ENCODE measurements at places on chromosomes 6 and 20.

DNA sequence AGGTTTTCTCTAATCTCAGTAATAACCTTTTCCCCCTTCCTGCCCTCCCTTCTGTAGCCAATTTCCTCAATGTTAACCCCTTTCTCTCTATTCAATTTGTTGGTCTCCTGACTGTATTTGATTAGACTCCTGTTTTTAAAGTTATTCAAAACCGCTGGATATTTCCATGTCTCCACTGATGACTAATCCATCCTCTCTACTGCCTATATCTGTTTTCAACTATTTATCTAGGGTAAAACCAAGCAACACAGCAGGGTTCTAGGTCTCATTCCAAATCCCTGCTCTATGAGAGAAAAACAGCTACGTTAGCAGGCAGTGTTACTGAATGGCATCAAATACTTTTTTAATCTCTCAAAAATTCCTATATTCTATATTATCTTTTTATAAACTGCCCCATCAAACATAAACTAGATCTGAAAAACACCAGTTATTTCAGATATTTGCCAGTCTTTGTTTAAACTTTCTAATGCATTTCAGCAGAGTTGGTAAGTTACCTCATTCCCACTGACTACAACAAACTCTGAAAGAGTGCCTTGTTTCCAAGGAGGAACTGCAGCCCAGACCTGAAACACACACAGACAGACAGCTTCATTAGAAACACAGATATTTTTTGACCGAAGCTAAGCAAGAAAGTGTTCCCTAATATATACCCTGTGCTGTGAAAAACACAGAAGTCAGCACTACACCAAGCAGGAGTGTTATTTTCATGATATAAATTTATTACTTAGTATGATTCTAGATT, 8.2 kb downstream of the RTN4IP1 start:
- H3K4me1 ChIP-seq = no peaks in the 10 kb centered on the region
- DNase-seq = peak; percentile 16
- no peaks in the 10 kb centered on the region for H3K27me3 ChIP-seq

DNA sequence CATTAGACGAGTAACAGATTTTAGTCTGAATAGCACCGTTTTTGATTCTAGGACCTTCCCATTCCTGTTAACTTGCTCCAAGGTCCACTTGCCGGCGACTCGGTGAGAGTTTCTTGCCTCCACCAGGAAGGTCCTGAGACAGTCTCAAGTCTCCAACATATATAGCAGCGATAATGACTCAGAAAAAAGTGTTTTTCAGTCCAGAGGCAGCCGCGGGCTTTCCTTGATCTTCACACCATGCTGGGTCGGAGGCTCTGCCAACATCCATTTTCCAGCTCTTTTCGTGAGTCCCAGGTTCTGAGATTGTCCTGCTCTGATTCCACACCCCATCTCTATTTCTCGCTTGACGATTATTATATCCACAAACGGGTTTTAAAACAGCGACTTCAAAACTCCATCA, 170.5 kb downstream of the GPX5 start:
- no peak overlapping the region for H3K27ac ChIP-seq
- DNase-seq = no peak
- H3K27me3 ChIP-seq = no peaks in the 10 kb centered on the region
- peaks cover 3% of the 10 kb centered on the region for H3K4me1 ChIP-seq

- no peak for DNase-seq
- no peaks in the 10 kb centered on the region for H3K27me3 ChIP-seq
- H3K27ac ChIP-seq = no peak overlapping the region
- no peaks in the 10 kb centered on the region for H3K36me3 ChIP-seq
- H3K4me1 ChIP-seq = no peaks in the 10 kb centered on the region
- no peak overlapping the region for H3K4me3 ChIP-seq
Measured at GRCh38 chr6:70125602-70126001, 177.3 kb downstream of the COL9A1 start.

DNA sequence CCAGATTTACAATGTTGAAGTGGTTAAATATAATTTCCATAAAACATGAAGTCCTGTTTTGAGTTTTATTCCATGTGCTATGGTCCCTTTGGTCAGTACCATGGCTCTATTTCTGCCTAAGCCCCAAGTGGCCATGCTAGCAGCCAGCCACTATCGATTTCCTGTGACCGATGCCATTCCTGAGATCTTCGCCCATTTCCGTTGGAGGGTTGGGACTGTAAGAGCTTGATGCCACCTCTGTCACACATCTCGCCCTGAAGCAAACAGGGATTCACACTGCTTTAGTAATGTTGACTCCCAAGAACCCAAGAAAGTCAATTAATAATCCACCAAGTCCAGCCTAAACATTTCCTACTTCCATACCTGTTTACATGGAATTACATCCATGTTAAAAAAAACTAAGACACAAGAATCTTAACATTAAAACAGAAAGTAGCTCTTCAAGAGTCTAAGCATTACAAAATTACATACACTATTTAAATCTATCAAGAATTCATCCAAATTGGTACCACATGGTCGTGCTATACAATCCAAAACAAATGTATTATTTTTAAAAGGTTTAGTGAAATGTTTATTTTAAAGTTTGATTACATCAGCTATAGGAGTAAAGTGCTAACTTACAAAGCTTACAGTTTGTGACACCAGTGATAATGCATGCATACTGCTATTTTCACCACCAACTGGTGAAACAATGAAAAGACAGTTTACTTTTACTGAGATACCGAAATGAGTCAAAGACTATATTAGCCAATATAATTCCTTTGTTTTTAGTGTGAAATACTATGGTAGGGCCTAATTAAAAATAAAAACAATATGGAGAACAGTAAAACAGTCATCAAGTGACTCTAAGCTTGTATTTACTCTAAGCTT, 2.5 kb downstream of the RBM39 start:
- no peak overlapping the region for H3K27ac ChIP-seq
- no peaks in the 10 kb centered on the region for H3K27me3 ChIP-seq
- H3K4me3 ChIP-seq = no peak overlapping the region
- DNase-seq = peak; percentile 50
- peaks cover 4% of the 10 kb centered on the region for H3K4me1 ChIP-seq

DNA sequence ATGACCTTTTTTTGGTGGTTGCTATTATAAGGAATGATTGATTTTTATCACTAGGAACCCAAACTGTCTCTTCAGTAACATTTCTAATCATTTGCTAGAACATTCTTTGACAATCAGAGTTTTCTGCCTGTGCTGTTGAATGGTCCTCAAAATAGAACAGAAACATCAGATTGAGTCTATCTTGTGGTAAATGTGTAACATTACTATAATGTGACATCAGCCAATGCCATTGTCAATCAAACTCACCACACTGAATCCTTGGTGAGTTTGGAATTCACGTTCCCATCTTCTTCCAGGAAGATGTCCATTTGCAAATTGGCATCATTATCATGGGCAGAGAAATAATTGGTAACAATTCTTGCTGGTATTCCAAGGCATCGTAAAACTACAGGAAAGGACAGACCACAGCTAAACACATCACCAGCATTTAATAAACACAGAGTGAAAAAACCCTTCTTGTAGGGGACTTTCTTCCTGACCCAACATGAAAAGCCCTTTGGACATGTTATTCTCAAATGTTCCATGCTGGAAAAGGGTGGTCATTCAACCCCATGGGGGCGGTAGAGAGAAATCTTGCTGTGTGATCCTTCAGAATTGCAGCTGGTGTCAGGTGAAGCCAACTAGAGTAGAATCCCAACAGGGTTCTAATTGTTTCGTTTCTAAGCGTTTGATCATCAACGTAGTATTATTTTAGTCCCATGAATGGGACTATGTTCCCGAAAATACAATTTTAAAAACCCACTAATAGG, 98.5 kb downstream of the F13A1 start:
- no peaks in the 10 kb centered on the region for H3K4me1 ChIP-seq
- no peaks in the 10 kb centered on the region for H3K27me3 ChIP-seq
- no peak overlapping the region for H3K4me3 ChIP-seq
- no peak overlapping the region for H3K27ac ChIP-seq
- peak; percentile 66 for DNase-seq

GRCh38 chr6:145809785-145810184, 4.8 kb downstream of the FBXO30 start:
- no peak overlapping the region for H3K27ac ChIP-seq
- no peak overlapping the region for H3K4me3 ChIP-seq
- H3K4me1 ChIP-seq = no peaks in the 10 kb centered on the region
- no peaks in the 10 kb centered on the region for H3K27me3 ChIP-seq
- no peak for DNase-seq
- peaks cover 6% of the 10 kb centered on the region for H3K36me3 ChIP-seq

- no peak overlapping the region for H3K4me3 ChIP-seq
- no peaks in the 10 kb centered on the region for H3K36me3 ChIP-seq
- no peaks in the 10 kb centered on the region for H3K27me3 ChIP-seq
Measured at GRCh38 chr6:155528982-155529453, 73.4 kb upstream of the NOX3 start.

- peak; percentile 46 for DNase-seq
- peaks cover 29% of the 10 kb centered on the region for H3K27me3 ChIP-seq
Measured at GRCh38 chr20:21391185-21391971, 5.9 kb downstream of the NKX2-4 start.

DNA sequence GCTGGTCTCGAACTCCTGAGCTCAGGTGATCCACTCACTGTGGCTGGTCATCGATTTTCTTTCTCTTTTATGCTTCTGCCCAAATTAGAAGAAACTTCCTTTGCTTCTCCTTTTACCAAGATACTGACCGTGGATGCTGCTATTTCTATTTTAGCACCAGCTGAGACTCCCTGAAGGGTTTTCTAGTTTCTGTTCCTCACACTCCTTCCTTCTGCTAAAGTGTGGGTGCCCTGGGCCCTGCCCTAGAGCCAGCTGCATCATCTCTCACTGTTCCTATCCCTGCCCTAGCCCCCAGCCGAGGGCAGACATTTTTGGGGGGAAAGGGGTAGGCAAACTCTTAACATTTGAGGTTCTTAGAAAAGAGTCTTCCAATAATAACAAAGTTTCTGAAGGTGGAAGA, 6.3 kb downstream of the SMOC2 start:
- no peaks in the 10 kb centered on the region for H3K36me3 ChIP-seq
- no peak for DNase-seq
- H3K27me3 ChIP-seq = peaks cover 7% of the 10 kb centered on the region
- peaks cover 4% of the 10 kb centered on the region for H3K4me1 ChIP-seq

DNA sequence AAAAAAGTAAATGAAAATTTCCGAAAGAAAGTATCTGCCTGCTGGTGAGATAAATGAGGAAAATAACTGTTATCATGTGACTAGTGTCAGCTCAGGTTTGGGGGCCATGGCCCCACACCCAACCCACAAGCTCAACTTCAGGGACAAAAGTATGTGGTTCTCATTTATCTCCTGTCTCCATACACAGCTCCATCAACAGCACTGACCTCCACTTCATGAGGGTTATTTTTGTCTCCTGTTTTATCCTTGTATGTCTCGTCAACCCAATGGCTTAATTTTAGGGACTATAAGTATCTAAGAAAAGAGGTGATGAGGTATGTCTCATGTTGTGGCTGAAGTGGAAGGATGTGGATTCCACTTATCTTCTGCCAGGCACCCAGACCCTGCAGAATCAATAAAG, 271.6 kb upstream of the RIN2 start:
- peak; percentile 63 for DNase-seq
- H3K4me3 ChIP-seq = no peak overlapping the region
- no peaks in the 10 kb centered on the region for H3K36me3 ChIP-seq
- no peaks in the 10 kb centered on the region for H3K4me1 ChIP-seq

DNA sequence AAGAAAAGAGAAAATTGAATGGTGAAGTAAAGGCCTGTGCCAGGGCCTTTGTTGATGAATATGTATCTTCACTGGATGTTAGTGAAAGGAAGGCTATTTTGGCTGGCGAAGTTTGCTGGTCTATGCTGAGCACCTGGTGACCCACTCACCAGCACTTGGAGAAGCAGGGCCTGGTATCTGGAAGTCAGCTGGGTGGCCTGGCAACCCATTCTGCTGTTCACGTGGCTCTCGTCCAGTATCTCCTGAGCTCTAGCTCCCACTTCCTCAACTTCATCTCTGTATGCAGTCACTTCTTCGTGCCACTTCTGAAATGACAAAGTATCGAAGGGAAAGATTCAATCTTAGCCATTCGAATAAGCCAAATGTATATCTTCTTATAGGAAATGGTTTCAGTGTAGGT, 283.7 kb downstream of the SYNE1 start:
- no peak for DNase-seq
- H3K4me1 ChIP-seq = no peaks in the 10 kb centered on the region
- no peak overlapping the region for H3K4me3 ChIP-seq
- no peak overlapping the region for H3K27ac ChIP-seq
- no peaks in the 10 kb centered on the region for H3K36me3 ChIP-seq

DNA sequence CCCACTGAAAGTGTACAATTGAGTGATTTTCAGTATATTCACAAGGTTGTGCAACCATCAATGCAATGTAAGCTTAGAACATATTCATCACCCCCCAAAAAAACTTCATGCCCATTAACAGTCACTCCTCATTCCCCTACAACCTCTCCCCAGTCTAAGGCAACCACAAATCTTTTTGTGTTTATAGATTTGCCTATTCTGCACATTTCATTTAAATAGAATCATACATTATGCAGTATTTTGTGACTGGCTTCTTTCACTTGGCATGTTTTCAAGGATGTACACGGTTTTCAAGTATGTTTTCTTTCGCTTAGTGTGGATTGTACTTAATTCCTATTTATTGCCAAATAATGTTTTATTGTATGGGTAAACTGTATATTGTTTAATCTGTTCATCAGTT, 329.3 kb upstream of the RNF24 start:
- no peak overlapping the region for H3K4me3 ChIP-seq
- H3K27me3 ChIP-seq = no peaks in the 10 kb centered on the region
- no peak for DNase-seq
- no peak overlapping the region for H3K27ac ChIP-seq
- no peaks in the 10 kb centered on the region for H3K4me1 ChIP-seq

DNA sequence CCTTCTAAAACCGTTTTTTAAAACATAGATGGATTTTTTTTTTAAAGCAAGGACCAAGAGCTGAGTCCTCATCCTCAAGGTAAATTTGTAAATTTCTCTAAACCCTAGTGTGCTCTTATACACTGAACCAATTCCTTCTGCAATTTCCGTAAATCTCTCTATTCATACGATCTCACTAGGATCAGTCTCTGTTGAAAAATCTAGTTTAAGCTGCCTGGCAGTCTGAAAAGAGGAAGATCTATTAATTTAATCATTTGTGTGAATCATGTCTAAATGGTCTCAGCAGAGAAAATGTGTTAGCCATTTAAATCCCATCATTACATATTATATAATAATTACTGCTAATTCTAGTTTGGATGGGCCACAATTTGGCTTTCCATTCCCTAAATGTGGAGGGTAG, 184.2 kb upstream of the TSHZ2 start:
- no peak overlapping the region for H3K4me3 ChIP-seq
- H3K27me3 ChIP-seq = no peaks in the 10 kb centered on the region
- H3K27ac ChIP-seq = no peak overlapping the region

- no peaks in the 10 kb centered on the region for H3K27me3 ChIP-seq
- no peak overlapping the region for H3K27ac ChIP-seq
- H3K4me1 ChIP-seq = no peaks in the 10 kb centered on the region
- DNase-seq = peak; percentile 47
- H3K4me3 ChIP-seq = no peak overlapping the region
- H3K36me3 ChIP-seq = no peaks in the 10 kb centered on the region
Measured at GRCh38 chr6:20933057-20933788, 399.0 kb downstream of the CDKAL1 start.

DNA sequence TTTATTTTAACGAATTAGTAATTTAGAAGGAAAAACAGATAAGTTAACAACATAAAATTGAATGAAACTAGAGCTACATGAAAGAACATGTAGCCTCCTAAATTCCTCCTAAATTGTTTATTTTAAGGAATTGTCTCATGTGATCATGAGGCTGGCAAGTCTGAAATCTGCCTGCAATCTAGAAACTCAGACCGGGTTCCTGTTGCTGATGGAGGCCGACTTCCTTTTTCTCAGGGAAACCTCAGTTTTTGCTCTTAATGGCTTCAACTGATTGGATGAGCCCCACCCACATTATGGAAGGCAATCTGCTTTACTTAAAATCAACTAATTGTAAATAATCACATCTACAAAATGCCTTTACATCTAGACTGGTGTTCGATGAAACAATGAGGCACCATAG, 267.6 kb upstream of the PRND start:
- no peaks in the 10 kb centered on the region for H3K36me3 ChIP-seq
- no peak overlapping the region for H3K4me3 ChIP-seq
- DNase-seq = no peak
- peaks cover 6% of the 10 kb centered on the region for H3K4me1 ChIP-seq
